ENCODE measurements at places on chromosomes 2 and 18.
A peak's percentile ranks its signal among the peaks of the same experiment; 100 is the strongest.

DNA sequence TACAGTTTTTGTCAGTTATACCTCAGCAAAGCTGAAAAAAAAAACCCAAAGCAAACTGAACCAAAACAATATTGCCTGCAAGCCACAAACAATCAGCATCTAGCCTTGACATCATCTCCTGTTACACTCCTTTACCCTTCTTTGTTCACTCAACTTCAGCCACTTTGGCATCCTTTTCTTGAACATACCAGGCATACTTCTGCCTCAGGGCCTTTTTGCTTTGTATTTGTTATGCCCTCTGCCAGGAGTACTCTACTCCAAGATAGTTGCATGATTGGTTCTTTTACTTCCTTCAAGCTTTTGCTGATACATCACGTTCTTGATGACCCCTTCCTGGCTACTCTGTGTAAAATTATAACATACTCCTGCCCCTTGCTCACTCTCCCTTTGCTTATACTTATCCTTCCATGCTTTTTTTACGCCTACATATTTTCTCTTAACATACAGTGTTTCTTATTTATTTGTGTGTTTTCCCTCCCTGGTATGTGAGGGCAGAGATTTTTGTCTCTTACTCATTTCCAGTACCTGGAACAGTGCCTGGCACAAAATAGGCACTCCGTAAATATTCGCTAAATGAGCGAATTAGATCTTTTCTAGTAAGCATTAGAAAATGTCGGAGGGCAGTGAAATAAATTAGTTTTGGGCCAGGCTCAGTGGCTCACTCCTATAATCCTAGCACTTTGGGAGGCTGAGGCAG is 12.7 kb downstream of the ABI2 start:
- no peak for DNase-seq

DNA sequence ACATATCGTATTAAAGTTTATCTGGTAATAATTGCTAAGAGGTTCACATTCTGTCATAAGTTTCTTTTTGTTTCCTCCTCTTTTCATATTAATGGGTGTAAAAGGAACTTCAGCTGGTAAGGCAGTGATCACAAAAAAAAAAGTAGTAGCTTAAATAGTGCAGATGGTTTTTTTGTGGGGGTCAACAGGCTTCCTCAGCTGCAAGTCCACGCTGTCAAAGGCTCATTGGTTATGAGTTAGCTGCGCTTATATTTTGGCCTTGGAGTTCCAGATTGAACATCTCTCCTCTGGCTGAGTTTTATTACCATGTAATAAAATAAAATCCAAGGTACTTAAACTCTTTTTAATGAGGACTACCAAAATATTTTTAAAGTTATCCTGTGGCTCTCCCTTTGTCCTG is 277.0 kb upstream of the ZEB2 start:
- no peak for DNase-seq

- no peak for DNase-seq
These were observed 138.5 kb upstream of the DLX2 start for GRCh38 chr2:172241222-172241621.

DNA sequence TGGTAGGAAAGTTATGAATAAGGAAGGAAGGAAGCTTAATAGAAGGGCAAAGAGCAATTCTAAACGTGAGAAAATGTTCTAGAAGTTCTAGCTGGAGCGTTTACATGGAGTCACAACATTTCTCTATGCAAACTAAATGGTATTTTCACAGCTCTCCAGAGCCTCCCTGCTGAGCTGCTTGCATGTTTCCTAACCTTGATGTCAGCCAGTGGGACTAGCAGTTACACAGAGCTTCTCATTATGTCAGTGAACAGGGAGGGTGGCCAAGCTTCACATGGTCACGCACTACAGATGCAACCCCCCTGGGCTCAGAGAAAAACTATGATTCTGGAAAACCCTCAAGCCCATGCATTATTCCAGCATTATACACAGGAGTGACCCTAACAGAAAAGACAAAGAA is 153.4 kb upstream of the CCDC150 start:
- no peak for DNase-seq

DNA sequence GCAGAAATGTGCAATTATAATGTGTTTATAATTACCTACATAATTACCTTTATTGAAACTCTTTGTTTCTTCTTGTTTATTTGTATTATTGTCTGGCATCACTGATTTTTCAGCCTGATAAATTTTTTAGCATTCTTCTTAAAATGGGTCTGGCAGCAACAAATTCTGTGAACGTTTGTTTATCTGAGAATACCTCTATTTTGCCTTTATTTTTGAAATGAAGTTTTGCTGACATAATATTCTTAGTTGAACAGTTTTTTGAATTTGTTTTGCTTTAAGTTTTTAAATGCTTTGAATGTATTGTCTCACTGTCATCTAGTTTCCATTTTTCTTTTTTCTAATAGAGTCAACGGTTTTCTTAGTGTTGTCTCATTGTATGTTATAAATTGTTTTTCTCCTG is 1152.0 kb upstream of the CDH2 start:
- no peak for DNase-seq

GRCh38 chr2:76478266-76479035 is 767.7 kb upstream of the GCFC2 start:
- DNase-seq = peak; percentile 34

DNA sequence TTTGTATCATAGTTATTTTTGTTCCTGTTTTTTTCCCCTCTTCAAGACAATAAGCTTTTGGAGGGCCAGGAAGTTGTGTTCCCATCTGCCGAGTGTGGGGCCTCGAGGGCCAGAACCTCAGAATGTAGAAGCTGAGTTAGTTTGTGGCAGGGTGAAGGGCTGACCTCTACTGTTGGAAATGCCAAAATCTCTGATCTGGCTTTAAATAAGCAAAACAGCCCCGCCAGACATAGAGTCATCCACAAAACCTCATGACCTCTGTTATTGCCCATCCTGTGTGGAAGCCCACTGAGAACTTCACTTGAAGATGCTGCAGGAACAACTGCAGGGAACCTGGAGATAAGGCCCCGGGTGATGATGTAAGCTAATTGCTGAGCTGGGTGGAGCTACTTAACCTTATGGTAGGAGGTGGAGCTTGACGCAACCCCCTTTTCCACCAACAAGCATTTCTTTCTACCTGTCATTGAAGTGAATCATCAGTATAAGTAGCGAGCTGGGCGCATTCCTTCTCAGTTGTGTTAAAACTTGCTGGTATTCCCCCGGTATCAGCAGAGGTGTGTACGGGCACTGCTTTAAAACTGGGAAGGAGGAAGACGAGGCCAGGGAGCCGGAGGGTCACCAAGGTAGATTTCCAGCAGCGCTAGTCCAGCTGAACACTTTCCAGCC is 177.2 kb downstream of the NEDD4L start:
- no peak for DNase-seq
